Germinal center (tissue), 1 donor: ENCODE measurements at places on chromosomes 3 and 15.

DNA sequence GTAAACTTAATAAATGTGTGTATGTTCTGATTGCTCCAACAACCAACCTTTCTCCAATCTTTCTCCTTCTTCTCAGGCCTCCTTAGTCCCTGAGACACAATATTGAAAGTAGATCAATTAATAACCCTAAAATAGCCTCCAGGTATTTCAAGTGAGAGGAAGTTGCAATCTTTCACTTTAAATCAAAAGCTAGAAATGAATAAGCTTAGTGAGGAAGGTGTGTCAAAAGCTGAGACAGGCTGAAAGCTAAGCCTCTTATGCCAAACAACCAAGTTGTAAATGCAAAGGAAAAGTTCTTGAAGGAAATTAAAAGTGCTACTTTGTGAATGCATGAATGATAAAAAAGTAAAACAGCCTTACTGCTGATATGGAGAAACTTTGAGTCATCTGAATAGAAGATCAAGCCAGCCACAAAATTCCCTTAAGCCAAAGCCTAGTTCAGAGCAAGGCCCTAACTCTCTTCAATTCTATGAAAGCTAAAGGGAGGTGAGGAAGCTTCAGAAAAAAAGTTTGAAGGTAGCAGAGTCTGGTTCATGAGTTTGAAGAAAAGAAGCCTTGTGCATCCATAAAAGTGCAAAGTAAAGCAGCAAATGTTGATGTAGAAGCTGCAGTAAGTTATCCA lies 38.6 kb downstream of the CCDC80 start:
- DNase-seq = no peak

DNA sequence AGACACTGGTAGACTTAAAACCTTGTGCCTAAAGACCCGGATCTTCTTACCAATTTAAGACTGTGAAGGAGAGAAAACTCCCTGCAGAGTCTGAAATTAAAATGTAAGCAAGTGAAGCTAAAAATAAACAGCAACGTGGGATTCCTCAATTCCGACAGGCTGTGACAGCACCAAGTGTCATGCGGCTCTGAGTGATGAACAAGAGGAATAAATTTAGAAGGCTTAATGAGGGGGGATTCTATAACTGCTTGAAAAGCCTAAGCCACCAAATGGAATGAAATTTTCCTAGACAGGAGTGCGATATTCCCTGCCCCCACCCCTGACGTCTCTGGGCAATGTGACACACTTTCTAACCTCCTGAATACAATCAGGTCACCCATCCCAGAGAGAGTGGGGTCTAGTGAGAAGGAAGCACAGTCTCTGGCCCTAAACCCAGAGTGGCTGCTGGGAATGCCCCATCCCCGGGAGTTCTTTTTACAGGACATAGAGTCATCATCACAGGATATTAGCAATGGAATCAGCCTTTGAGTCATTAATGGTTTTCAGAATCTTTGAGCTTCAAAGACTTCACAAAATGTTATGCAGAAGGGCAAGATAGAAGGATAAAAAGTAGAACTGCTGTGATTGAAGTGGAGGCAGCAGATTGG lies 114.3 kb downstream of the EDEM1 start:
- DNase-seq = no peak

- no peak for DNase-seq
Measured at GRCh38 chr3:69379661-69380060, 6.2 kb downstream of the FRMD4B start.

- DNase-seq = no peak
Measured at GRCh38 chr3:25103391-25103790, 324.7 kb upstream of the RARB start.

GRCh38 chr3:132378048-132378762 lies 39.1 kb upstream of the DNAJC13 start:
- DNase-seq = no peak

- peak; percentile 7 for DNase-seq
Measured at GRCh38 chr15:52379395-52380106, 83.9 kb upstream of the MYO5C start.

DNA sequence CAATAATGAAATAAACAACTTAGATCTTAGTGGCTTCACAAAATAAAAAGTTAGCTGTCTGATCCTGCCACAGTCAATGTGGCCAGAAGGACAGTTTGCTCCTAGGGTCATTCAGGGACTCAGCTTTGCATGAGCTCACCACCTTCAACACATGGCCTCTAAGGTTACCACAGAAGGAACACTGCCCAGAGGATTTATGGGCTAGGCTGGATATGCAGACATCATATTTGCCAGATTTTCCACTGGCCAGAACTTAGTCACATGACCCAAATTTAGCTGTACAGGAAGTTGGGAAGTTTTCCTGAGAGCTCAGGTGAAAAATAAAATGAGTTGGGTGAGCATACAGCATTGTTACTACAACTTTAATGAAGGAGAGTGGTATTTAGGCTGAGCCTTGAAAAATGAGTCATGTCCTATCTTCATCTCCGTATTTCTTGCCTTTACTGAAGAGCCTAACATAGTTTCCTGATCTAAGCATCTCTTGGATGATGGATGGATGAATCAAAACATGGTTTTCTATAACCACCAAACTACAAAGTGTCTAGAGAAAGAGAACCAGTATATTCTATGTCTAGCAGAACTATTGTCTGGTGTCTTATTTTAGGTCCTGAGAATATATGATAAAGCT lies 54.9 kb upstream of the TMEM108 start:
- DNase-seq = no peak

- no peak for DNase-seq
Measured at GRCh38 chr3:52763466-52763865, 7.3 kb downstream of the NEK4 start.

- DNase-seq = no peak
Measured at GRCh38 chr15:56252386-56252785, 8.7 kb upstream of the RFX7 start.

DNA sequence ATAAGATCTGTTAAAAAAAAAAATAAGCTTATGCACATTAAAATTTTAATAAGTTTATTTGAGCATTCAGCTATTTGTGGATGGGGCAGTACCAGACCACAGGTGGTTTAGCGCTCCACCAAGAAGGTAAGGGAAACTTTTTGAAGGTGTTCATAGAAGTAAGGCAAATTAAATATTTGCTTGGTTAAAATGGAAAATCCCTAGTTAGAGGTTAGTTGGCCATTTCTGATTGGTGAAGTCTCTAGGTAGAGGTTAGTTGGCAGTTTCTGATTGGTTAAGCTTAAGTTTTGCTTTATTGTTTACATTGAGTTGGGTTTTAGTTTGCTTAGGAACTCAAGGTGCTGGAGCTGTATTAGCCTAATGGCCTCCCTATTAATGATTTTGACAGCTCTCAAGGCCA lies 30.7 kb downstream of the SCN11A start:
- peak; percentile 6 for DNase-seq

GRCh38 chr15:91099616-91099994 lies 452 bp upstream of the SV2B start:
- DNase-seq = no peak

- DNase-seq = no peak
Measured at GRCh38 chr3:122235147-122235546, 51.7 kb downstream of the CASR start.

DNA sequence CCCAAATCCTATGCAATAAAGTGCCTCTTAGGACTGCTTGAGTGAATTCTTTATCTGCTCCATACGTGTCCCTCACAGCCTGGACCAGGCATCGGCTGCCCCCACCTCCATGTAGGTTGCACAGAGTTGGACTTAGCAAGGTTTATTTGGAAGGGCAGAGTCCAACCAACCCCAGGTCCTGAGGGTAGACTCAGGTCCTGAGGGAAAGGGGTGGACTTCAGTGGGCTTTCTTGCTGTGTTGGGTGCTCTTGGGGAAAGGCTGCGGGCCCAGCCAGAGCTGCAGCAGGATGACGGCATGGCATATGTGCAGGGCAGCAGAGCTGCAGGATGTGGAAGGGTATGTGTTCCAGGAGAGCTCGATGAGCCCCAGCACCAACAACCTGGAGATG lies 6.5 kb downstream of the ALG3 start:
- DNase-seq = no peak

GRCh38 chr15:94277485-94277884 lies 46.1 kb downstream of the MCTP2 start:
- DNase-seq = no peak

DNA sequence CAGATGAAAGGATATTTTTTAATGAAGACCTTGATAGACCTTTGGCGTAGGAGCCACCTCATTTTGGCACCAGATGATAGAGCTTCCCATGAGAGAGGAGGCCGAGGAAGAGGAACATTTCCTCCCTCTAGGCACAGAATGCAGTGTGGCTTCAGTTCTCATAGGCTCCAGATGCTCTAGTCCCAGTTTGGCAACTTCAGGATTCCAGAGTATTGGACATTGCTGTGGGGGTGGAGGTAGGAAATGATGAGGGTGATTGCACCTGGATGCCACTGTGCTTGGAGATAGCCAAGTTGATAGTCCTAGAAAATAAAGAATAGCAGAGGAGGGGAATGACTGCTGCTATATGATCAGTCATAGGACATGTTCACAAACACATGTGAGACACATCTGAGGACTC lies 58.3 kb upstream of the KY start:
- DNase-seq = no peak

- DNase-seq = peak; percentile 74
Measured at GRCh38 chr3:56917361-56918110, 115.8 kb upstream of the ARHGEF3 start.

- DNase-seq = no peak
Measured at GRCh38 chr15:74380361-74381189, 13.1 kb upstream of the CYP11A1 start.

- no peak for DNase-seq
Measured at GRCh38 chr3:36666166-36666565, 98.2 kb downstream of the DCLK3 start.

- DNase-seq = no peak
Measured at GRCh38 chr3:99532246-99532645, 106.1 kb upstream of the COL8A1 start.

DNA sequence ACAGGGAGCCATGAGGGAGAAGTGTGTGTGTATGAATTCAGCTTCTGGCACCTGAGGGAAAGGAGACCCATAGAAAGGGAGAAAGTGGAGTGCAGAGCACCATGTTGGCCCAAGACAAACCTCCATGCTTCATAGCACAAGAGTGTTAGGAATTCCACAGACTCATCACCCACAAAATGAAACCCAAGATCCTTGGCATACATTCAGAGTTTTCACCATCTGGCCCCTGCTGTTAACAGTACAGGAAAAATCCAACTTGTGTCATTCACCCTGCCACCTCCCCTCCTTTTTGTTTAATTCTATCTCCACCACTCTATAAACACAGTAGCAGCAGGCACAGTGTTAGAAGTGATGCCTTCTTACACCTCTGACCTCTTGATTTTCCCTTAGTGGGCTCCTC lies 60.0 kb upstream of the MNS1 start:
- no peak for DNase-seq

- DNase-seq = no peak
Measured at GRCh38 chr3:197132916-197133530, 103.4 kb upstream of the MELTF start.

DNA sequence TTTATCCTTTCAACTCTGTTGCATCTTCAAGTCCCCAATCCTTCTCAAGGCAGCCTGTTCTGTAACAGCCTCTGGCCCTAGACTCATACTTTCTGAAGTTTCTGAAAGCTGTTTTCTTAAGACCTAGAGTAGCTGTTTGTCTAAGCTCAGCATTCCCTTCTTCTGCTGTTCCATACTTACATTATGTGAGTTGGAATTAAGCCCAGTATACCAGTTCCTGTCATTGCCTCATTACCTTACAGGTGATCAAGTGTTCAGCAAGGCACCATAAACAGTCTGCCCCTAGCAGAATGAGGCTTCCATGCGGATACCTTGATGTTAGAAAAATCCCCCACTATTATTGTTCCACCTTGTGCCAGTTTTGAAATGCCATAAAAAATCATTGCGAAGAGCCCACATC lies 180.6 kb downstream of the PLCL2 start:
- no peak for DNase-seq

DNA sequence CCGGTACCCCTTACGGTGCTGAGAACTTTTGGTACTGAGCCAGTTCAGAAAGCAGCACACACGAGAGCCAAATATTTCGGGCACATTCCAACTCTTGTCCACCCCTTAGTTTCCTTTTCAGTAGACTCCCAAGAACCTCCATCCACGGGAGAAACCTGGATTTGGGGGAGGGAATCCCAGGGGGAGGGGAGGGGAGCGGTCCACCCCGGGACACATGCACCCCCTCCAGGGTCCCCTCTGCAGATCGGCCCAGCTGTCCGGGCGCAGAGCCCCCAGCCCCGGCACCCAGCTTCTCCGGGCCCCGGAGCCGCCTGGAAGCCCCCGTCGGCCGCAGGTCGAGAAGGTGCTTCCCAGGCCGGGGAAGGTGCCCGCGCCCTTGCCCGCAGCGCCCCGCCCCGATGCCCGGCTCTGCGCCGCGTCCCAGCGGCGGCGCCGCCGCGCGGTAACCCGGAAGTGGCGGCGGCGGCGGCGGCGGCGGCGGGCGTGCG lies 455 bp upstream of the ABHD17C start:
- no peak for DNase-seq

- no peak for DNase-seq
Measured at GRCh38 chr3:37601832-37602231, 259.8 kb upstream of the CTDSPL start.

- DNase-seq = no peak
Measured at GRCh38 chr15:22808761-22809280, 22.4 kb downstream of the NIPA1 start.

- no peak for DNase-seq
Measured at GRCh38 chr15:42131006-42131405, 25.4 kb downstream of the PLA2G4F start.

DNA sequence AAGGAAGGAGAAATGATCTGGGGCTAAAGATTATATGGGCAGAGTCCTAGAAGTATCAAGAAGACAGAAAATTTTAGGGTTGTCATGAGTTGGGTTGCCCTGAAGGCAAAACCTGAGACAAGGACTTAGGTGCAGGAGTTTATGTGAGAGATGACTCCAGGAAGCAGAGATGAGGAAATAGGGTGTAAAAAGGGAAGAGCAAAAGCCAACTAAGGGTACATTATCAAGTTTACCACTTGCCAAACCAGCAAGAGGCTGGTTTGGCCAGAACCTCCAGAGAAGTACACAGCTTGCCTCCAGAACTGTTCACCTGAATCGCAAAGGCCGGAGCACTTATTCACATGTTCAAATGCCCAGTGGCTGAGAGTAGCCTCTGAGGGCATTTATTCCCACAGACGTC lies 116.7 kb downstream of the FHIT start:
- DNase-seq = no peak

- no peak for DNase-seq
Measured at GRCh38 chr3:64238971-64239667, 13.9 kb upstream of the PRICKLE2 start.

DNA sequence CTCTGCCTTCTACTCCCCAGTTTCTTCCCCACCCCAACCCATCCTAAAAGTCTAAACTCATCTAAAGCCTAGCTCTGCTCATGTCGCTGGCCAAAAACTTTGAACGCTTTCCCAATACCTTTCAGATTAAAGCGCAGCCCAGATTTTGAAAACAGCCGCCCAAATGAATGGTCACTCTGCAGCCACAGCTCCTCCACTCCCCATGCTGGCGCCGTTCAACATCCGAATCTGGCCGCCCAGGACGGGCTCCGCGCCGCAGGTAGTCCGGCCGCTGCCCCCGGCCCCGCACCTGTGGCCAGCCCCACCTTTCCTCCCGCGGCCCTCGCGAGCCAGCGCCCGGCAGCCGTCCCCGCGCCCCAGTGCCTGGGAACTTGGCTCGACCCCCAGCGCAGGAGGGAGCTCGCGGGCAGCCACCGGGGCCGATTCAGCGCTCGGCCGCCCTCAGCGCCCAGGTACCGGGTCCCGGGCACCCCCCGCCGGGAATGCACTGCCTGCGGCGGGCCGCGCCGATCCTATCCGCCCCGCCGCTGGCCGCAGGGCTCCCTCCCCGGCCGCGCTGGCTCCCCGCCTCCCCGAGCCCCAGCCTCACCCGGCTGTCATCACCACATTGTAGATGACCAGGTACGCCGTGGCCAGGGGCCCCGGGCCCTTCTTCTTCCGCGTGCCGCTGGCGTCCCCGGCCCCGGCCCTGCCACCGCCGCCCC lies 417 bp downstream of the HACD2 start:
- DNase-seq = peak; percentile 55
